ENCODE measurements at places on chromosomes 1 and 21. TPM values are rescaled to one million over a fixed set of nuclear protein-coding genes. Genes with fewer than 3 reads are reported as not detected.

Gene SAMD11
- 0.53 TPM for total RNA-seq

Gene DNM3
- 0.64 TPM for total RNA-seq

Gene KIAA0319L
- total RNA-seq, result 26.6 TPM

Gene CR1
- total RNA-seq, result not detected

Gene PLA2G2A
- not detected for total RNA-seq

Gene WNT9A
- total RNA-seq, result 7.3 TPM

Gene LRRIQ3
- 0.26 TPM for total RNA-seq

Gene PTGFRN
- total RNA-seq, result 89.2 TPM

Gene PDC
- total RNA-seq, result not detected

Gene TNFRSF18
- 1.7 TPM for total RNA-seq

Gene LYST
- total RNA-seq, result 19.6 TPM

Gene SLAMF6
- not detected for total RNA-seq

Gene SDC3
- 4.7 TPM for total RNA-seq

Gene NOS1AP
- total RNA-seq, result 0.26 TPM

Gene G0S2
- 301 TPM for total RNA-seq

Gene ZBTB8B
- not detected for total RNA-seq
